ENCODE measurements at places on chromosomes 3 and 15.

DNA sequence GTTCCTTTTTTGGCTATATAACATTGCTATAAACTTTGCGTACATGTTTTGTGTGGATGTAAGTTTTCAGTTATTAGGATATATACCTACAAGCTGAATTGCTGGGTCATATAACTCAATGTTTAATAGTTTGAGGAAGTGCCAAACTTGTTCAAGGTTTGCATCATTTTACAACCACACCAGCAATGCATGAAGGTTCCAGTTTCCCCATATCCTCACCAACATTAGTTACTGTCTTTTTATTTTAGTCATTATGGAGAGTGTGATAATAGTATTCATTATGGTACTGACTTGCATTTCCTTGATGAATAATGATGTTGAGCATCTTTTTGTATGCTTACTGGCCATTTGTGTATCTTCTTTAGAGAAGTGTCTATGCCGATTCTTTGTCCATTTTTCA lies 112.3 kb downstream of the NR1I2 start:
- no peak for DNase-seq

- no peak for DNase-seq
These were observed 897 bp downstream of the RAD54L2 start for GRCh38 chr3:51539291-51539941.

DNA sequence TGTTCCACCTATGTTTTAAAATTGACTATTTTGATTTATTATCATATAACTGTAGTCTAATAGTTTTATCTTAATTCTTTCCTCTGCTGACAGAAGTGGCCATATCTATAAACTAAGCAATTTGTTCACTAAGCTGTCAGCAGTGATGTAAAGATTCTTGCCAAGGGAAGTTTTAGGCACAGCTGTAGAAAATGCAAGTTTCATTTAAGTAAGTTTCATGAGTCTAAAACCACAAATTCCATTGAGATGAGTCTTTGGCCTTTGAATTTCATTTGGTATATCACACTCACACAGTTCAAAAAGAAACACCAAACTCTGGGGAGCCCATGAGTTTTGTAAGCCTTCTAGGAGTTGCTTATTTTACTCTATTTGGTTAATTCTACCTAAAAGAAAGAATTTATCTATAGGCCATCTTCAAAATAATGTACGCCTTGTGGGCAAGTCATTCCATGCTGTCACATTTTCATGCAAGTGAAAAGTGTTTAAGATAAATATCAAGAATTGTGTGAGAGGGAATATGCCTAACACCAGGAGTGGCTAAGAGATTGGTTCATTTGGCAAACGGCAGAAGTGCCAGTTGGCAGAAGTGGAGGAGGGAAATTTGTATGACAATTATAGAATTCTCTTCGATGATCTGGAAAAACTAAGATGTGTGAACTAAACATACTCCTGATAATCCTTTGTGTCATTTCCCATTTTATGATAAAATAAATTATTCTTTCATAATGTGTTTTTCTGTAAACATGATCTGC lies 292.9 kb downstream of the ZIC4 start:
- DNase-seq, result no peak

- no peak for DNase-seq
These were observed 40.9 kb downstream of the TRPM1 start for GRCh38 chr15:31060429-31061140.

All from activated T-helper 1 cell treated with anti-CD3 and anti-CD28 coated beads, Interleukin-2, amount 50 U/mL, for 16 hours (primary cell).